ENCODE measurements at places on chromosomes 1 and 21. TPM values are rescaled to one million over a fixed set of nuclear protein-coding genes. Genes with fewer than 3 reads are reported as not detected.

DNA sequence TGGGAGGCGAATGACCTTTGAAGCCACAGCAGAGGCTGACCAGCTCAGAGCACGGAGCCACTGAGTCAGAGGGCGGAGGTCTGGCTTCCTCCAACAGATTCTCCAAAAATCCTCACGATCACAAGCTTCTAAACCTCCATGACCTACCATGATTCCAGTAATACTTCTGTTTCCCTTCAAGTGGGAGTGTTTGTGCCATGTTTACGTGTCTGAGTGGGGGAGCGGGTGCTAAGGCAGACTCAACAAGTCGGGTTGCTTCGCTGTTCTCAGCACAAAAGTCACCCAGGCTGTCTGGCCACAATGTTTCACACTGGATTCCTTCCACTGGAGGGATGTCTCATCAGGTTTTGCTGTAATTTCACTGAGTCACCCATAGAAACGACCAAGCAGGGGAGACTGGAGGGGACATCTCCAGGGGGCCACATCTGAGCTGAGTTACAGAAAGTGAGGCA is 86.2 kb downstream of the SLC66A1 start:
- H3K4me1 ChIP-seq, result peaks cover 14% of the 10 kb centered on the region
- no peak overlapping the region for H3K4me3 ChIP-seq
- H3K27me3 ChIP-seq, result no peaks in the 10 kb centered on the region
- no peak overlapping the region for H3K27ac ChIP-seq
- DNase-seq, result no peak
- no peaks in the 10 kb centered on the region for H3K36me3 ChIP-seq

DNA sequence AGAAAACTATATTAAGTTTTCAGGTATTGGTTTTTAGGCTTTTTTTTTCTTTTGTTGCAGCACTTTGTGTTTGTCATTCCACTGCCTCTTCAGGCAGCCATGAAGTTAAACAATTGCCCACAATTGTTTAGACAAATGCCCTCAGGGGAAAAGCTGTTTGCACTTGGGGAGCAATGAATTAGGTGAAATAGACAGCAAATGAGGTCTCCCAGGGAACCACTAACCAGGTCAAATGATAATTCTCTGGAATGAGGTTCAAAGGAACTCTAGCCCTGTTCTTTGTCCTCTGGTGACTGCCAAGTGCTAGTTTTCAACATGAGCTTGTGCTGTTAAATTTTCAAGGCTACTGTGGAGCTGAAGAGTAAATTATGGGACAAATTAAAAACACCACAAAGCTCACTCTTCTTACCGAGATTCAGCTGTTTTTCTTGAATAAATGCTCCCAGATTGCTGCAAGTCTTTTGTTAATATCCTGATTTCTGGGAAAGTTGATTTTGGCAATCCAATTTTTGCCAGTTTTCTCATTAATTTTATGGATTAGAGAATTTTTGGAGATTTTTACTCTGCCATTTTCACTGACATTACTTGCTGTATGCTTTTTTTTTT is 15.1 kb upstream of the MAB21L3 start:
- H3K27me3 ChIP-seq, result peaks cover 4% of the 10 kb centered on the region
- no peaks in the 10 kb centered on the region for H3K36me3 ChIP-seq
- no peaks in the 10 kb centered on the region for H3K4me1 ChIP-seq

DNA sequence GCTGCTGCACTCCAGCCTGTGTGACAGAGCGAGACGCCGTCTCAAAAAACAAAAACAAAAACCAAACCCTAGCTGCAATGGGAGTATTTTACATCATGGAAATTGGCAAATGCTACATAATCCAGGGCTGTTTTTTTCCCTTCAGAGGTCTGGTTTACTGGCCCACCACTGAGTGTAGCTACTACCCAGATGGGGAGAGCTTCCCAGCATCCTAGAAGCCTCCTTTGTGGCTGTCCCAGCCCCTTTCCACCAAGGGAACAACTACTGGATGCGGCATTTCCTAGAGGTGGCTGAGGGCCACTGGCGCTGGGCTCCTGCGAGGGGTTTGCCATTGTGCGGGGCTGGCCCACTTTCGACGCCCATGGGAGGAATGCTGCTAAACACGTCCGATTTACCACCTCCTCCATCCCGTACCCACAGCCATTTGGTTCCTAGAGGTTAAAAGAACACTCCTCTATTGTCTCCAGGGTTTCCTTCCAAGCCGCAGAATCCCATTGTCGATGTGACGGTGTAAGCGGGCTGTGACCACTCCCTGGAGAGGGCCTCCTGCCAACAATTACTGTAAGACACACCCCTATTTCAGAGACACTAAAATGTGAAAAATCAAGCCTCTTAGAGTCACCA is 55.4 kb downstream of the RUNX3 start:
- H3K4me3 ChIP-seq, result no peak overlapping the region
- peaks cover 3% of the 10 kb centered on the region for H3K4me1 ChIP-seq
- no peaks in the 10 kb centered on the region for H3K36me3 ChIP-seq
- H3K27ac ChIP-seq, result no peak overlapping the region
- peaks cover 43% of the 10 kb centered on the region for H3K27me3 ChIP-seq

GRCh38 chr1:88741413-88741812 is 57.3 kb downstream of the PKN2 start:
- H3K4me1 ChIP-seq, result no peaks in the 10 kb centered on the region
- H3K27ac ChIP-seq, result no peak overlapping the region
- no peak for DNase-seq

DNA sequence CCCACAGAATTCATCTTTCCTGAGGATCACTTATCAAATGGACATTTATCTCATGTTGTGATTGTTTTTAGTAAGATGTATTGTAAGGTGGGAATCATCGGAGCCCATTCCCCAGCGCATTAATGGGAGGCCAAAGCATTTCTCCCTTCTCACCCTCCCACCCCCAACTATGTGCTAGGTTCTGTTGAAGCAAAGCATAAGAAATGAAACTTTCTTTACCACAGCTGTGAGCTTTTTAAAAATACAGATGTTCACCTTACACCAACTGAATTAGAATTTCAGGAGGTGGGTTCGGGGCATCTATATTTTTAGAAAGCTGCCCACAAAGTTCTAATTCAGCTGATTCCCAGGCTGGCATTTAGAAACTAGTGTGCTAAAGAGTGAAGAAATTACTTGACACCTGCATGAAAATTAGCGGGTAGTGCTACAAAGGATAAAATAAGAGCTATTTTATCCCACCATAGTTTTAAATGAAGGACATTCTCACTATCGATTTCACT is 26.3 kb downstream of the UAP1 start:
- H3K4me3 ChIP-seq, result no peak overlapping the region
- H3K4me1 ChIP-seq, result no peaks in the 10 kb centered on the region
- H3K27me3 ChIP-seq, result no peaks in the 10 kb centered on the region

DNA sequence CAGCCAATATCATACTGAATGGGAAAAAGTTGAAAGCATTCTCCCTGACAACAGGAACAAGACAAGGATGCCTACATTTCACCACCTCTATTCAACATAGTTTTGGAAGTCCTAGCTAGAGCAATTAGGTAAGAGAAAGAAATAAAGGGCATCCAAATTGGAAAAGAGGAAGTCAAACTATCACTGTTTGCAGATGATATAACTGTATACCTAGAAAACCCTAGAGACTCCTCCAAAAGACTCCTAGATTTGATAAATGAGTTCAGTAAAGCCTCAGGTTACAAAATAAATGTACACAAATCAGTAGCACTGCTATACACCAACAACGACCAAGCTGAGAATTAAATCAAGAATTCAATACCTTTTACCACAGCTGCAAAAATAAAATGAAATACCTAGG is 171.3 kb upstream of the HP1BP3 start:
- no peak for DNase-seq
- no peaks in the 10 kb centered on the region for H3K4me1 ChIP-seq
- H3K27me3 ChIP-seq, result no peaks in the 10 kb centered on the region
- H3K4me3 ChIP-seq, result no peak overlapping the region

GRCh38 chr1:218433744-218434143 is 88.6 kb downstream of the TGFB2 start:
- H3K4me1 ChIP-seq, result no peaks in the 10 kb centered on the region
- no peak overlapping the region for H3K27ac ChIP-seq
- no peak for DNase-seq

DNA sequence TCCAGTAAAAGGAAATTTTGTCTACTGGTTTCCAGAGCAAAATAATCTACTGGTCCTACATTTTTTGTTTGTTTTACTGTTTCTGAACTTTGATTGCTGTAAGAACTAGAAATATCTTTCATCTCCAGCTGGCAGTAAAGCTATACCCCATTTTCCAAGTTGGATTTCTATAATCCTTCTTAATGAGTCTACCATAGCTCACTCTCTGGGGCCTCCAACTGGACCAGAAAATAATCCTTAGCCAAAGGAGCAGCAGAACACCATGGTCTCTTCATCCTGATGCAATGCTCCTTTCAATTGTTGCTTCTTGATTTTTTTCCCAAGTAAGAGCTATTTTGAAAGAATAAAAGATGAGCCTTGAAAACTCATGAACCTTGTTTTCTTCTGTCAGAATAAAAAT is 110.0 kb upstream of the COL11A1 start:
- H3K27ac ChIP-seq, result no peak overlapping the region
- H3K36me3 ChIP-seq, result no peaks in the 10 kb centered on the region
- DNase-seq, result no peak
- no peaks in the 10 kb centered on the region for H3K4me1 ChIP-seq
- no peaks in the 10 kb centered on the region for H3K27me3 ChIP-seq
- no peak overlapping the region for H3K4me3 ChIP-seq

DNA sequence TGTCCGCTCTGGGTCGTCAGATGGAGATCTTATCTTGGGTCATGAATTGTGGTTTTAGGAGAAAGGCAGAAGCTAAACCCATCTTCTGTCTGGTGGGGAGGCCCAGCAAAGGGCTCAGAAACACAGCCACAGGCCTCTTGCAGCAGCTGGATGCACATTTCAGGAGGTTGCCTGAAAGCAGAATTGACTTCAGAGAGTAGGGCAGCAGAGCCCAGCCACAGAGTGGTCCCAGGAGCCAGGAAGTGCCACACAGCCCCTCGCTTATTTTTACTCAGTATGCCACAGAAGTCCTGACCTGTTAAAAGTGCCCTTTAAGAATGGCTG is 8.3 kb upstream of the RIPK4 start:
- H3K36me3 ChIP-seq, result no peaks in the 10 kb centered on the region

DNA sequence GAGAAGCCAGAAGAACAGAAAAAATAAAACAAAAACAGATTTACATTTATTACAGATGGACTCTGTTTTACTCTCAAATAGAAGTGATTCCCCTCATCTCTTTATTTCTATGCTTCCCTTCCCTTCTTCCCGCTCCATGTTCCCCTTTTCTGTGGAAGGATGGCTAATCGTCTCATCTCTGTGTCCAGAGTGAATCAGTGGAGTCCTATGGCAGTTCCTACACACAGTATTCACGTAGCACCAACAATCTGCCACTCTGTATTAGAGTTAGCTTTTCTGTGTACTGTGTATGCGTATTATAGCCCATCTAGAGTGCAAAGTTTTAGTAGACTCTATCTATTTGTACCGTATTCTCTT is 6.8 kb upstream of the ERO1B start:
- no peaks in the 10 kb centered on the region for H3K27me3 ChIP-seq
- H3K4me3 ChIP-seq, result peak overlapping the region; percentile 31
- H3K4me1 ChIP-seq, result peaks cover 19% of the 10 kb centered on the region
- no peaks in the 10 kb centered on the region for H3K36me3 ChIP-seq
- 0 out of 3 replicates have a peak overlapping the region, but pooled peaks have one; percentile 11 for H3K27ac ChIP-seq

GRCh38 chr1:171611306-171611705 is 10.7 kb upstream of the MYOCOS start:
- DNase-seq, result no peak
- H3K27ac ChIP-seq, result no peak overlapping the region
- no peaks in the 10 kb centered on the region for H3K36me3 ChIP-seq
- H3K27me3 ChIP-seq, result no peaks in the 10 kb centered on the region
- no peak overlapping the region for H3K4me3 ChIP-seq
- H3K4me1 ChIP-seq, result no peaks in the 10 kb centered on the region

DNA sequence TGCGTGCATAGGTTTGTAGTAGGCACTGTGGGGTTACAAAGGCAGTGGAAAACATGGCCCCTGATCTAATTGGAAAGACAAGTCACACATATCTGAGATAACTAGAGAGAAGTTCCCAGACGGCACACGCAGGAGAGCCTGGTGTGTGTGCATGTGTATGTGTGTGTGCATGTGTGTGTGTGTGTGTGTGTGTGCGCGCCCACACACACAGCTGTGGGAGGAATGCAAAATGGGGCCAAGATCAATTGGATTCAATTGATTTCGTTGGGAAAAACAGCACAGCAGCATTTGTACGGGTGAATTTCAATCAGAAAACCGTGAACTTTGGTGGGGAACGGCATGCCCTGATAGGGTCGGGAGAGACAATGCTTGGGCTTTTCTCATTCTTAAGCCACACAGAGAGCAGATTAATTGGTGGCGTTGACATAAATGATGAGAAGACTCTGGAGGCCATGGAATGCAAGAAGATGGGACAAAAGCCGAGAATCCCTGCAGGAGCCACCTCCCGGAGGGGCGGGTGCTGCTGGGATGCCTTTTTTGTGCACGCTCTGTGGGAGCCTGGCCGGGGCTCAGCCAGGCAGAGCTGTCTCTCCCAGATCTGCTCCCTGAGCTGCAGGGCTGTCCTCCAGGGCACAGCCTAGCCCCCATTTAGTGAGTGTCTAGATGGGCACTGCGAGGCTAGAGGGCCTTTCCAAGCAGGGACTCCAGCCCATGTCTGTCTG is 322.0 kb downstream of the CAMTA1 start:
- H3K27ac ChIP-seq, result no peak overlapping the region
- no peak overlapping the region for H3K4me3 ChIP-seq
- H3K27me3 ChIP-seq, result peaks cover 36% of the 10 kb centered on the region
- no peak for DNase-seq
- H3K4me1 ChIP-seq, result no peaks in the 10 kb centered on the region

- H3K27me3 ChIP-seq, result no peaks in the 10 kb centered on the region
- H3K36me3 ChIP-seq, result peaks cover 20% of the 10 kb centered on the region
- H3K4me1 ChIP-seq, result no peaks in the 10 kb centered on the region
- no peak overlapping the region for H3K27ac ChIP-seq
These were observed 43.4 kb downstream of the RPS6KC1 start for GRCh38 chr1:213094446-213094845.

DNA sequence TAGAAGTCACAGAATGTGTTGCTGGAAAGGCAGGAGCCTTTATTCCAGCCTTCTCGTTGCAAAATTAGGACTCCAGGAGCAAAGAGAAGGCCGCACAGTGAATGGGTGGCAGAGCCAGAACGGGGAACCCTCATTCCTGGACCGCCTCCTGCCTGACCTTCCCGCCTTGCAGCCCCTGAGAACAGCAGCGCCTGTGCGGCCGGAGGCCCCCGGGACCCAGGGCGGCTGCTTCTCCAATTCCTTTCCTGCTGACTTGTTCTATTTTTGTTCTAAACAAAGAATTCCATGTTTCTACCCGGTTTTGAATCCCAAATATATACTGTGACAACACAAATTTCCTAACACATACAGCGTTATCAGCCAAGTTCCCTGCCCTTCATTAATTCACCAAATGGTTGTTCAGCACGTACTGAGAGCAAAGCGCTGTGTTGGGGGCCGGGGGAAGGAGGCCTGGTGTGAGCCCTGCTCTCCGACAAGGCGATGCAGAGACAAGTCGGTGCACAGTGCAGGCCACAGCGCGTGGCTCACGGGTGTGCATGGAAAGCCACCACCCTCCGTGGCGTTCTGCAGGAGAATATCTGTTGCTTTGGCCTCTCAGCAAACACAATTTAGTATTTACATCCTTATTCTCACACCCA is 31.9 kb upstream of the COL6A2 start:
- no peak for DNase-seq
- no peaks in the 10 kb centered on the region for H3K36me3 ChIP-seq
- peaks cover 49% of the 10 kb centered on the region for H3K27me3 ChIP-seq
- no peaks in the 10 kb centered on the region for H3K4me1 ChIP-seq
- H3K27ac ChIP-seq, result no peak overlapping the region

The KAZN gene
- 21.6 TPM for total RNA-seq

The MAP1LC3C gene
- not detected for total RNA-seq

The LRRC53 gene
- total RNA-seq, result not detected

The SPTA1 gene
- 45.9 TPM for total RNA-seq

The LYPLAL1 gene
- total RNA-seq, result 51.3 TPM

The TNFRSF14 gene
- 1.8 TPM for total RNA-seq

All from K562 (cell line).